D721Med (cell line): ENCODE measurements at places on chromosomes 12 and 14.

DNA sequence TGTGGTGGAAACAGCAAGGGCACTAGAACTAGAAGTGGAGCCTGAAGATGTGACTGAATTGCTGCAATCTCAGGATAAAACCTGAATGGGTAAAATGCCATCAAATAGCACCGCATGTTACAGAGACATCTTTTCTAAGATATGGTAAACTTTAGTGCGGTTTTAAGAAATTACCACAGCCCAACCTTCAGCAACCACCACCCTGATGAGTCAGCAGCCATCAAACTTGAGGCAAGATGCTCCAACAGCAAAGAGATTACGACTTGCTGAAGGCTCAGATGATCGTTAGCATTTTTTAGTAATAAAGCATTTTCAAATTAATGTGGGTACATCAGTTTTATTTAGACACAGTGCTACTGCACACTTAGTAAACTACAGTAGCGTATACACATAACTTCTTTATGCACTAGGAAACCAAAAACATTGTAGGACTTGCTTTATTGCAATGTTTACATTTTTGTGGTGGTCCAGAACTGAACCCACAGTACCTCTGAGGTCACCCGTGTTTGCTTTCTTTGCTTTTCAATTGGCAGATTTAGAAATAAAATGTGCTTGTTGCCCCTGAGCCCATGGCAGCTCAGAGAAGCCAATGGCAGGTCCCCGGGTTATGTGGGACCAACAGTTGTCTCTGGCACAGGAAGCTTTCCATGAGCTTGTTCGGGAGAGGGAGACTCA is 15.9 kb downstream of the GOLGA3 start:
- no peak for DNase-seq

DNA sequence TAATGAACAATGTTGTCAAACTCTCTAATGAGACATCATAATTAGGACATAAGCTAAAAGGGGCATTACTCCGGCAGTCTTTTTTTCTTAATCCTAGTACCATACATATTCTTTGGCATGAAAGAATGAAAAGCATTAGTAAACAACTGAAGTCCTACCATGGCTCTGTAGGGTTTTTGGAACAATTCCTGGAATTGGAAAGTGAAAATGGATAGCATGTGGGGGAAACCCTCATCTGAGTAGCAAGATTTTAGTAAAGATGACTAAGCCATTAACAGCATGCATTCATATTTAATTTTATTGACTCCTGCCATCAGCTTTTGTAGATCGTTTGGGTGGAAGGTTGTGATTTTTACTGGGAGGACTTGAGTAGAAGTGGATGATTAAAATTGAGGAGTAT is 216.2 kb upstream of the PDZRN4 start:
- no peak for DNase-seq

- DNase-seq = no peak
Measured at GRCh38 chr12:49527361-49528130, 11.3 kb upstream of the KCNH3 start.

- DNase-seq = no peak
Measured at GRCh38 chr14:63745858-63746425, 18.1 kb upstream of the SGPP1 start.

GRCh38 chr12:127245437-127245836 is 1021.5 kb upstream of the TMEM132C start:
- DNase-seq = no peak

- no peak for DNase-seq
Measured at GRCh38 chr12:74957231-74957630, 252.4 kb downstream of the KCNC2 start.

DNA sequence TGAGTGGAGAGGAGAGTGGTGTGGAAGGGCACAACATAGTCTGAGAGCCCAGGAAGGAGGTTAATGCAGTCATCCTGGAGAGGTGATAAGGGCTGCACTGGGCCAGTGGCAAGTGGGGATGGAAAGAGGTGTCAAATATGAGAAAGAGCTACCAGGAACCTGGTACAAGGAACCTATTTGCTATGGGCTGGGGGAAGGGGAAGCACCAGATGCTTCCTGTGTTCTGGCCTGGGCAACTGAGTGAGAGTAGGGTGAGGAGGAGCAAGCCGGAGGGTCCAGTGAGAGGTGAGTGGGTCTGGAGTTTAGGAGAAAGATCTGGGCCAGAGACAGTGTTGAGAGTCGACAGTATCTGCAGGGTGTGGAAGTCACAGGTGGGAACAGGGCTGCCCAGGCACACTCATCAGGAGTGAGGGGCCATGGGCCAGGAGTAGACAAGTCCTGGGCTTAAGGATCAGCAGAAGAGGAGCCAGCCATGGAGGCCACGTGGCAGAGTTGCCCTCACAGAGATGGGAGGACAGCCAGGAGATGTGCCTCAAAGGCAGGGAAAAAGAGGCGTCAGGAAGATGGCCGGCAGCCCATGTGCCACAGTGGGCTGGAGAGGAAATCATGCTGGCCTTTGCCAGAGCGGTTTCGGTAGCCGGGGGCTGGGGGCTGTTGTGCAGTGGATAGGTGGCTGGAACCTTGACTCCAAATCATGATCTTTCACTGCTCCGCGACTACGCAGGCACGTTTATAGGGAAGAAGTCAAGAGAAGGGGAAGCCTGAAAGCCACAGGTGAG is 2.9 kb upstream of the AQP6 start:
- DNase-seq = no peak
